NCI-H774 (cell line): ENCODE measurements at places on chromosomes 12 and 14.

DNA sequence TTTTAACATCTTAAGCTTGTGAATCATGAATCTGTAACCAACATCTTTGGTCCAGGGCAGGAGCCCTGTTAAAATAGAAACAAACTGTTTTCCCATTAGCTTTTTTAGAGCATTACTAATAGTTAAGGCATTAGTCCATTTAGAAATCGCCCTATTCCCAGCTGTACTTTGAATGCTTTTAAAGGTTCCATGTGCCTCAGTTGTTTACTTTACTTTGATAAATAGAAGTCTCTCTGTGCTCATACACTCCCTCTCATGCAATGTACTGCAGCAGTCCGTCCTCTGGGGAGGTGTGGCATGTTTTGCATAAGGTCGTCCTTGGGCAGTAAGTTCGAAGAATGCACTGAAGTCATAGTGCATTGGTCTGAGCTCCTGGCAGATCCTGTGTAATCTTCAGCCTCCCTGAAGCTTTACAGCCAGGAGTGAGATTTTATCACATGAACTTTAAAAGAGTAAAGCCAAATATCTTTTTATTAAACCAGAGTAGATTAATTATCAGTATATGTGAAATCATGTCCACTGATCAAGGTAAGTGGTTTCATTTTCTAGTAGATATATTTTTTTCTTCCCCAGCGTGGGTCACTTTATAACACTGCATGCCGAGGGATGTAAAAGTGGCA is 134.7 kb downstream of the FGD4 start:
- DNase-seq, result peak; percentile 67

DNA sequence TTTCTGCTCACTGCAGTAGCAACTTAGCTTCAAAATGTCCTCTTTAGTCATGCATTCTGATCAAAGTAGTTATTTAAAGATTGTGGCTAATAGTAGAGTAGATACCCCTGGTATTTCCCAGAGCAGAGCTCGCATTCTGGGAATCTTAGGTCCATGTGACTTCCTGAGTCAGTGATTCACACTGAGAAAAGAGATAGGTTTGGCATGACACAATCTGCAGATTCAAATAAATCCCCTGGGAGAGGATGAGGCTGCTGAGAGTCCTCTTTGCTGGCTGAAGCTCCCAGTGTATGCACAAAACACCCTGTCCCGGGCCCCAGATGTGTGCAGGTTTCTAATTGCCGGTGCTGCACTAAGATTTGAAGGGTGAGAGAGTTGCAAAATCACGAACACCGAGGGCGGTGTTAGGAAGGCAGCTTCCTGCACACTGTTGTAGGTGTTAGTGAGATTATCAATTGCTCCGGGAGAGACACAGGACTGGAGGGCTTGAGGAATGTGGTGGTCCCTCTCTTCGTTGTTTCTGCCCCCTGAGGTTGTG is 233.2 kb downstream of the NRXN3 start:
- DNase-seq, result no peak

- DNase-seq, result no peak
Measured at GRCh38 chr12:59780605-59781135, 184.8 kb downstream of the SLC16A7 start.

- DNase-seq, result no peak
Measured at GRCh38 chr12:89153341-89153740, 199.0 kb downstream of the DUSP6 start.

DNA sequence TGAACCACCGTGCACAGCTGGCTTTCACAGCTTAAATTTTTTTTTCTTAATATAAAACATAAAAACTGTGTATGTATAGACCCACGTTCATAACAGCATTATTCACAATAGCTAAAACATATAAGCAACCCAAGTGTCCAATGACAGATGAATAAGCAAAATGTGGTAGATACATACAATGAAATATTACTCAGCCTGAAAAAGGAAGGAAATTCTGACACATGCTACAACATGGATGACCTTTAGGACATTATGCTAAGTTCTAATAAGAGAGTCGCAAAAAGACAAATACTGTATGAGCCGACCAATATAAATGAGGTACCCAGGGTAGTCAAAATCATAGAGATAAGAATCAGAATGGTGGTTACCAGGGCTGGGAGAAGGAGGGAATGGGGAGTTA is 13.8 kb upstream of the YY1 start:
- no peak for DNase-seq

DNA sequence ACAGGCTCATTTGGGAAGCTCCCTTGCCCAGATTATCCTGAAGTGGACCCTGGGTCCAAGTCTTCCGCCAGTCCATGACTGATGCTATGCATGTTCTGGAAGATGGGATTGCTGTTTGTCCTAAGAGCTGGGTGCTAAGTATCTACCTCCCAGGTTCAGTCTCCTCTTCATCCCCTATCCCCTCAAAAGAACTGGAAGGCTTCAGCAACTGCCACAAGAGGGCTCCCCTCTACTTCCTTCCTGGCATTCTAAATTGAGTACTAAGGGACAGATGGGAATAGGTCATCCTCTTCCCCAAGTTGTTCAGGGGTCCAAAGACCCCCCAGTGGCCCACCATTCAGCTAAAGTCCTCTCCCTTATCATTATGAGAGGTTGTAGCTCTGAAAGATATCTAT is 9.0 kb upstream of the FKBP11 start:
- no peak for DNase-seq

GRCh38 chr14:49975276-49975675 is 82.4 kb downstream of the ARF6 start:
- no peak for DNase-seq

DNA sequence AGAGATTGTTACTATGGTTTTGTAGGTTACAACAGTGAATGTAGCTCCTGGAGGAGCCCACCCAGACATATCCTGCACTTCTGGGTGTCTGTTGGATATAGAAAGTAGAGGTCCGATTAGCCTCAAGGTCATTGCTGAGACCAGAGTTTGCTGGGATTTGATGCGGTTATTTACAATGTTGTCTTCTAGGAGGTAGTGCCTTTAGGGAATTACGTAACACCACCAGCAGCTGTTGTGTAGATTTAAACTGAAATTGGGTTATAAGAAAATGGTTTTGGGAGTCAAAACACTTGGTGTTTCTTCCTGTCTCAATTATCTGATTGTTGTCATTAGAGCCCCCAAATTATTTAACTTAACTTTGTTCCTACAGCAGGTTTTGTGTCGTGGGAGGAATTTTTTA is 225.3 kb upstream of the PELI2 start:
- DNase-seq, result no peak

DNA sequence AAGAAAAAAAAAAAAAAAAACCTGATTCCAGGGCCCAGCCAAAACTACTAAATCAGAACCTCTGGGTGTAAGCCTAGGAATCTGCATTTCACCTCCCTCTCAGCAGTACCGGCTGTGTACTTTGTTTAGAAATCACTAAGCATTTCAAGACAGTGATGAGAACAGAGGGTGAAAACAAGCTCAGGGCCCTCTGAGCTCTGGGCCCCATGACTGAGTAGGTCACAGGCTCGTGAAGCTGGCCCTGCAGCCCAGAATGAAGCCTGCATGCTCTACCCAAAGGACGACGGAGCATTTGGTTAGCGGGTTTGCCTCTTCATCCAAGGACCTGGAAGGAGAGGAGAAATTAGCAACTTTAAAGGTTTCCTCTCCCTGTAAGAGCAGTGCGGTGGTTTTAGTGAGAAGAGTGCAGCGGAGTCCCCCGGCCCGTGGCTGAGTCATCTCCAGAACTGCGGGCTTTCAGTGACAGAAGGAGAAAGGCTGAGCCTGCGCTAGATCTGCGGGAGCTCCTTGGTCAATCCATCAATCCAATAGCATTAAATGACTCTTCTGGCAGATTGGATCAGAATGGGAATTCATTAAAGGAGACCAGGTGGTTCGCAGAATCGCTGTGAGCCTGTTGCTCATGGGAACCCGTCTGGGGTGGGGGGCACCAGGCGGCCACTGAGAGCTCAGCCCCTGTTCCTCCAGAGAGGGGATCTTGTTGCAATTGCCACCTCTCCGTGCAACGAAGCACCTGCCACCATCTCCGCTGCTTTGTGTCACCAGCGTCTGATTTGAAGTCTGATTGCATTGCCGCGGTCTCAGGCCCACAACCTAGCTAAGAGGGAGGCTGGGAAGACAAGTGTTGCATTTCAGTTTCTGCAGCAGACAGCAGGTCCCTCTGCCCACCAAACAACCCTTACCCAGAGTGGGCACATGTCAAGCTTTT is 7.3 kb downstream of the IL31 start:
- DNase-seq, result no peak

DNA sequence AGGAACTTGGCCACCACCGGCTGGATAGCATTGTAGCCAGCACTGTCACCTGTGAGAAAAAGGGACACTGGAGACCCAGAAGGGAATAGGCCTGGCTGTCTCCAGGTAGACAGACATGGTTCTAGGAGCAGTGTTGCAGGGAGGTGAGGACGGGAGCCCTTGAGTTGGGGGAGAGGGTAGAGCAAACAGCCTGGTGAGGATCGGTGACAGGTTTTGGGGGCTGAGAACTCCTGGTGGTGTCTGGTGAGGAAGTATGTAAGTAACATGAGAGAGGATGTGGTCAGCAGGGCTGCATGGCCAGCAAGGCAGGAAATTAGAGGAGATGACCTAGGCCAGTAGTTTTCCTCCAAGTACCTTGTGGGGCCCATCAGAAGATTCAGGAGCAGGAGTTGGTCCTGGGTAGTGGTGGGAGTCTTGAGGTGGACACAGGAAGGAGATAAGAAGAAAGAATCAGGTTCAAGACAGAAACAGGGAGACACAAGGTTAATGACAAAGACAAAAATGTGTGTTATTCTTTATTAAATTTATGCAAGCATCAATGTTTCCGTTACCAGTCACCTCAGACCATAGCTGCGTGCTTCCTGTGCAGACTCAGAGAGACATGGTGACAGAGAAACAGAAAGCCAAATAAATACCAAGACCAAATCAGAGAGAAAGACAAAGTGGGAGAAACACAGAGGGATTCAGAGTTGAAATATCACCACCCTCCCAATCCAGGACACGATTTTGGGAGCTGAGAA is at the start of gene ARHGAP9:
TSS of gene ARHGAP9 (minus strand) at position 491 of the 740 bp plus-strand sequence. CDS start at position 31, 460 bp downstream.
- DNase-seq, result no peak

GRCh38 chr14:56379956-56380355 is 199.6 kb upstream of the TMEM260 start:
- DNase-seq, result no peak

- DNase-seq, result no peak
Measured at GRCh38 chr14:104149617-104150135, 11.3 kb downstream of the KIF26A start.

DNA sequence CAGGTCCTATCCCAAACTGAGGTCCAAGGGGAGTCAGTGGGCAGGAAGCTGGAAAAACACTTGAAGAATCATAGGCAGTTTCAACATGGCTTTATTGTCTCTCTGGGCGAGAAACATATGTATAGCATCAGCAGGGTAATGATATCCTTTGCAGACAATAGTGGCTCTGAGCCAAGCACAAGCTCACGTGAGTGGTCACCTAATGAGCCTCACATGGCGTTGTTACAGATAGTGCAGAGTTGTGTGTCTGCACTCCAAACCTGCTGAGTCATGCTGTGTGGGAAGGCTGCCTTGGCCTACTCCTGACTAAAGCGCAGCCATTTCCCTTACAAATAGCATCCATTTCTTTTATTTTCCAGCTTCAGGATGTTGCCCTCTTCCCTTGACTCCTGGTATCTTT is 105.2 kb upstream of the SYT1 start:
- no peak for DNase-seq

DNA sequence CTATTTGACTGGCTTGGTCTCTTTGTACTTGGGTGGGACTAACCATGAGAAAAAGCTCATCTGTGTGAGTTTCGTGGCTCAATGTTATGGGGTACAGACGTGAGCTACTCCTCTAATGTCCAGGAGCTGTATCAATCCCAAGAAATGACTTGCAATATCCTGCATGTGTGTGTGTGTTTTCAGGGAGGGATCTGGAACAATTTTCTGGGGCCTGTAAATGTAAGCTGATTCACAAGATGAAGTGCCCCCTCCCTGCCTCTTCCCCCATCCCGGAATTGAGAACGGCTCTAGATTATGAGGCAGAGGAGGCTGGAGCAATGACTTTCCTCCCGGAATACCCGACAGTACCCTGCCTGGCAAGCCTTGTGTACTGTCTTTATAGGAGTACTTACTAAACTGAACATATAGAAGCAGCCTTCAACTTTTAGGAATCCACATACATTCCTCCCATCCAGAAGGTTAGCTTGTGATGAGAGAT is 53.9 kb downstream of the TMX1 start:
- no peak for DNase-seq

GRCh38 chr12:84779169-84779568 is 133.4 kb downstream of the SLC6A15 start:
- DNase-seq, result no peak

DNA sequence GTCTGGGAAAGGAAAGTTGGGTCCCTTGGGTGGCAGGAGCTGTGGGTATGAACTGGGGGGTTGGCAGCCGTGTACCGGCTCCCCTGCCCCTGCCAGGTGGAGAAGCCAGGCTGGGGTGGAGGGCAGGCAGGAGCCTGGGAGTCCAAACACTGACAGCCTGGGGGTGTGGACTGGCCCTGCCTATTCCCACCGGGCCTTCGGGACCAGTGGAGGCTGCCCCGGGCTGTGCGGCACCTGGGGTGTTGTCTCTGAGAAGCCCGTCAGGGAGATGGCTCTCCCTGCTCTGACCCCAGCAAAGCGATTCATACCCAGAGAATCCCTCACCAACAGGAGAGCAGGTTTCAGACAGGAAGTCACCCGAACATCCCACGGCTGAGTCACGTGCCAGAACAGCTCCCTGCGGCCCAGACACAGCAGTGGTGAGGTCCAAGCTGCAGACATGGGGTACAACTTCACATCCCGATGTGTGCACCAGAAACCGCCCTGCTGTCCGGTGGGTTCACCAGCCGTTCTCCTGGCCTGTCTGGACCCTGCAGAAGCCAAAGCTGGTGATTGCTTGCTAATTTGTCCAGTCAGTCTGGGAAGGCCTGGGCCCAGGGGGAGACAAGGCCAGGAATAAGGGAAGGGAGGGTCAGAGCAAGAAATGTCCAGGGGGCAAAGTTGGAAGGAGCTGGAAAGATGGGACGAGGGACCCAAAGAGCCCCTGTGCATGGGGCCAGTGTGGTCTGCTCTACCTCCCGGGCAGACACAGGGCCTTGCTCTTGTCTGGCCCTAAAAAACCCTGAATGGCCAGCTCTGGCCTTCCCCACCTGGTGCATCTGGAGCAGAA is 2.1 kb upstream of the GPR132 start:
- DNase-seq, result no peak

DNA sequence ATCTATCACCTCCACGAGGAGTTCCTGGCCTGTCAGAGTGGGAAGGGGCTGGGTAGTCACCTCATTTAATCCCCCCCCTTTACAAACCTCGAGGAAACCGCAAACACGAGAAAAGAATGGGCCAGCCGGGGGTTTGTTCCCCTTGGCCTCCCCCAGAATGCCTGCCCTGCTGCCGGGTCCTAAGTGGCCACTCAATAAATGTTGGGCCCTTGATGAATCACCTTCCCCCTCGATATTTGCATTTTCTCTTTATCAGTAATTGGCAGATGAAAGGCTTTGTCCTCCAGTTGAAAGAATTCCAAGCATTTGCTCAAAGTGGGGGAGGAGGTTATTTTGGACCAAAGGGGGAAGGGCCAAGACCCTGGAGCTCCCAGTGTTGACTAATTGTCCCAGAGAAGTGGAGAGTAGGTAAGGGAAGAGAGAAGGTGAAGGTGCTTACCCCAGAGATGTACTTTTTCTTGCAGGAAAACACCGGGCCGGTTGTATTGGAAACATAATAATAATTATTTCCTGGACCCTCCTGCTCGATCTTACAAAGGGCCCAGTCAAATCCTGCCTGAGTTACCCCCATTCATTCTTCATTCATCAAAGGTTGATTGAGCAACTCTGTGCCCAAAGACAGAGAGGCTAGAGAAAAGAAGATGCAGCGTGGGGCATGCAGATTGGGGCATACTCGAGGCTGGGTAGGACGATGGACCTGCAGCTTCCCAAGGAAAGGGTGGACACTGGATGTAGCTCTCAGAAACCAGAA is 1.9 kb upstream of the KDM2B start:
- no peak for DNase-seq
